ENCODE measurements at places on chromosomes 7 and 10. TPM values are rescaled to one million over a fixed set of nuclear protein-coding genes. Genes with fewer than 3 reads are reported as not detected.

Gene EPO
- total RNA-seq, result not detected

Gene TET1
- total RNA-seq, result 3.6 TPM

Gene LIPF
- total RNA-seq, result not detected

Gene IQUB
- 0.12 TPM for total RNA-seq

Gene NCF1
- total RNA-seq, result not detected

Gene LAMB4
- 0.10 TPM for total RNA-seq

Gene MRC1
- total RNA-seq, result 0.59 TPM

Gene SERPINE1
- 408 TPM for total RNA-seq

Gene LIPJ
- total RNA-seq, result not detected

Gene PLEKHS1
- total RNA-seq, result not detected

Gene OLAH
- not detected for total RNA-seq

Gene AKR1D1
- not detected for total RNA-seq

Gene ZNF239
- 5.0 TPM for total RNA-seq

Gene SEM1
- total RNA-seq, result 17.3 TPM

Gene GNAT3
- not detected for total RNA-seq

Gene NUB1
- 27.0 TPM for total RNA-seq

Gene IL2RA
- total RNA-seq, result not detected

Gene INPP5F
- total RNA-seq, result 7.4 TPM
